ENCODE measurements at places on chromosomes 7 and 10.

GRCh38 chr10:43354330-43354635, 17.2 kb upstream of the FXYD4 start:
- peaks cover 1% of the 10 kb centered on the region for H3K36me3 ChIP-seq
- H3K4me3 ChIP-seq, result no peak overlapping the region
- H3K4me1 ChIP-seq, result peaks cover 5% of the 10 kb centered on the region
- no peak overlapping the region for H3K27ac ChIP-seq
- H3K27me3 ChIP-seq, result peaks cover 12% of the 10 kb centered on the region

GRCh38 chr7:156612930-156613329, 27.6 kb upstream of the RNF32 start:
- H3K4me1 ChIP-seq, result peaks cover 16% of the 10 kb centered on the region
- peaks cover 5% of the 10 kb centered on the region for H3K36me3 ChIP-seq
- H3K27me3 ChIP-seq, result peaks cover 61% of the 10 kb centered on the region
- no peak overlapping the region for H3K27ac ChIP-seq
- peak overlapping the region; percentile 13 for H3K4me3 ChIP-seq

- H3K4me1 ChIP-seq, result no peaks in the 10 kb centered on the region
- no peaks in the 10 kb centered on the region for H3K27me3 ChIP-seq
- no peaks in the 10 kb centered on the region for H3K36me3 ChIP-seq
- no peak for DNase-seq
Measured at GRCh38 chr7:136405931-136406777, 429.0 kb upstream of the MTPN start.

- DNase-seq, result no peak
- no peak overlapping the region for H3K4me3 ChIP-seq
- H3K4me1 ChIP-seq, result no peaks in the 10 kb centered on the region
- no peaks in the 10 kb centered on the region for H3K27me3 ChIP-seq
- H3K27ac ChIP-seq, result no peak overlapping the region
Measured at GRCh38 chr10:108787932-108788331, 1135.4 kb downstream of the XPNPEP1 start.

DNA sequence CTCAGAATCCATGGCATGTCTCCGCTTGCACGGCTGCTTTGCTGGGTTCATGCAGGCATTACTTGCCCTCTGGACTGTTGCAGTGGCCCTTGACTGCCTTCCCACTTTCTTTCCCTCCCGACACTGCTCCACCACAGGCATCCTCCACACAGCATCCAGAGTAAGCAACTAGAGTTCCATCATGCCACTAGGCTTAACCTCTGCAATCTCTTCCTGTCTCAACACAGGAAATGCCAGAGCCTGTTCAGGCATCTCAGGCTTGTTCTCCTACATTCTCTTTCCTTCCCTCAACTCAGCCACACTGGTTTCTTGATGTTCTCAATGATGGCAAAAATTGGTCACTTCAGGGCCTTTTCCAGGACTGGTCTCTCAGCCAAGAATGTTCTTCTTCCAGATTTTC, 284.5 kb upstream of the KLF6 start:
- H3K27ac ChIP-seq, result no peak overlapping the region
- no peaks in the 10 kb centered on the region for H3K36me3 ChIP-seq
- H3K27me3 ChIP-seq, result no peaks in the 10 kb centered on the region

GRCh38 chr7:24843821-24844434, 86.7 kb upstream of the GSDME start:
- DNase-seq, result no peak
- no peaks in the 10 kb centered on the region for H3K27me3 ChIP-seq
- H3K27ac ChIP-seq, result no peak overlapping the region
- H3K4me1 ChIP-seq, result peaks cover 9% of the 10 kb centered on the region
- peaks cover 22% of the 10 kb centered on the region for H3K36me3 ChIP-seq
- no peak overlapping the region for H3K4me3 ChIP-seq

- H3K4me1 ChIP-seq, result no peaks in the 10 kb centered on the region
- H3K4me3 ChIP-seq, result no peak overlapping the region
- no peaks in the 10 kb centered on the region for H3K36me3 ChIP-seq
- peaks cover 19% of the 10 kb centered on the region for H3K27me3 ChIP-seq
Measured at GRCh38 chr7:25653384-25653783, 425.1 kb upstream of the NPVF start.

DNA sequence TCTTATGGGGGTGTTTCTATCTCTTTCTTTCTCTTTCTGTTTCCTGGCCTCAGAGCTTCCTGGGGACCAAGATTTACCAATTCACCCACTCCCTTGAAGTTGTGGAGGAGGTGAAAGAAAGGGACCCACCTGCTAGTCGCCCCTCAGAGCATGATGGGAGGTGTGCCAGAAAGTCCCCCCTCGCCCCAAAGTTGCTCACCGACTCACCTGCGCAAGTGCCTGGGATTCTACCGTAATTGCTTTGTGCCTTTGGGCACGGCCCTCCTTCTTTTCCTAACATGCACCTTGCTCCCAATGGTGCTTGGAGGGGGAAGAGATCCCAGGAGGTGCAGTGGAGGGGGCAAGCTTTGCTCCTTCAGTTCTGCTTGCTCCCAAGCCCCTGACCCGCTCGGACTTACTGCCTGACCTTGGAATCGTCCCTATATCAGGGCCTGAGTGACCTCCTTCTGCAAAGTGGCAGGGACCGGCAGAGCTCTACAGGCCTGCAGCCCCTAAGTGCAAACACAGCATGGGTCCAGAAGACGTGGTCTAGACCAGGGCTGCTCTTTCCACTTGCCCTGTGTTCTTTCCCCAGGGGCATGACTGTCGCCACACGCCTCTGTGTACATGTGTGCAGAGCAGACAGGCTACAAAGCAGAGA, 12.2 kb downstream of the AQP1 start:
- H3K27me3 ChIP-seq, result no peaks in the 10 kb centered on the region
- no peaks in the 10 kb centered on the region for H3K4me1 ChIP-seq
- no peak overlapping the region for H3K27ac ChIP-seq
- no peak overlapping the region for H3K4me3 ChIP-seq

- no peaks in the 10 kb centered on the region for H3K27me3 ChIP-seq
- DNase-seq, result no peak
- H3K27ac ChIP-seq, result no peak overlapping the region
- H3K4me3 ChIP-seq, result no peak overlapping the region
- peaks cover 5% of the 10 kb centered on the region for H3K36me3 ChIP-seq
Measured at GRCh38 chr7:18638594-18639452, 143.3 kb downstream of the HDAC9 start.

DNA sequence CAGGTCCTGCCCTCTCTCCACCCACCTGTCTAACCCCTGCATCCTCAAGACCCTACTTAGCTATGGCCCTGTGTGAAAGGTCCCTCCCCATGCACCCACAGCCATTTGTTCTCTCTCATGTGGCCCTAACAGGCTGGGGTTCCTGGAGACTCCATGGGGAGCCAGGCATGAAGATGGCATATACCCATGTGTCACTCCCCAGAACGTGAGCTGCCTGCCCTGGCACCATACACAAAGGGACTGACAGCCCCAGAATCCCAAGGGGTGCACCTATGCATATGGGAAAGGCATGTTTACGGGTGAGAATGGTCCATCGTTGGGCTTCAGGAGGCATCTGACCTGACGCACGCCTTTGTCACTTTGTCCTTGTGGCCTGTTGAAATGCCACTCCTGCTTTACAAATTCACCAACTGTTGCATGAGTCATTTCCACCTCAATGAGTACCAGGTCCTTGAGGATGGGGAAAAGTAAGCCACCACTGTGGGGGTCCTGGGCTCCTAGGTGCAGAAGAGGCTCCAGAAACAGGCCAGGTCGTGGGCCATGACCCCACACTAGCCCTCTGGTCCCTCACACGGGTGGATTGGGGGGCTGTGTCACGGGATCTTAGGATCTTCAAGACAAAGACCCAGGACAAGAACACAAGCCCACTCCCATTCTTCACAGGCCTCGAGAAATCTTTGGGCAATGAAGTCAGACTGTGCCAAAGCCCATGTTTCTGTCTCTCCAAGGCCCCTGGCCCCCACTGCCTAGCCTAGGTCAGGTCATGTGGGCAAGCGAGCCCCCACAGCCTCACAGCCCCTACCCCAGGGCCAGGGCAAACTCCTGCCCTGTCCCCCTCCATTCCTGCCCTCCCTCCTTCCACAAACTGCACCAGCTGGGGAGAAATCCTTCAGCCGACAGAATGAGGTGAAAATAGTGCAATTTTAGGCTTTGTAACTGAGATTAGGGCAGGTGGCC, 8.6 kb downstream of the GPRIN2 start:
- H3K4me3 ChIP-seq, result no peak overlapping the region
- H3K36me3 ChIP-seq, result no peaks in the 10 kb centered on the region
- no peaks in the 10 kb centered on the region for H3K4me1 ChIP-seq
- H3K27me3 ChIP-seq, result peaks cover 17% of the 10 kb centered on the region

Data from central memory CD8-positive, alpha-beta T cell (primary cell).